ENCODE measurements at places on chromosomes 11 and 22. TPM values are rescaled to one million over a fixed set of nuclear protein-coding genes. Genes with fewer than 3 reads are reported as not detected.
A peak's percentile ranks its signal among the peaks of the same experiment; 100 is the strongest.

GRCh38 chr11:120536797-120537169, 25.2 kb downstream of the GRIK4 start:
- H3K4me1 ChIP-seq: peaks cover 23% of the 10 kb centered on the region
- no peak overlapping the region for H3K4me3 ChIP-seq
- DNase-seq: no peak

GRCh38 chr11:122453586-122453985, 201.9 kb upstream of the UBASH3B start:
- H3K36me3 ChIP-seq: no peaks in the 10 kb centered on the region
- H3K27ac ChIP-seq: no peak overlapping the region
- H3K4me3 ChIP-seq: no peak overlapping the region
- no peaks in the 10 kb centered on the region for H3K27me3 ChIP-seq

DNA sequence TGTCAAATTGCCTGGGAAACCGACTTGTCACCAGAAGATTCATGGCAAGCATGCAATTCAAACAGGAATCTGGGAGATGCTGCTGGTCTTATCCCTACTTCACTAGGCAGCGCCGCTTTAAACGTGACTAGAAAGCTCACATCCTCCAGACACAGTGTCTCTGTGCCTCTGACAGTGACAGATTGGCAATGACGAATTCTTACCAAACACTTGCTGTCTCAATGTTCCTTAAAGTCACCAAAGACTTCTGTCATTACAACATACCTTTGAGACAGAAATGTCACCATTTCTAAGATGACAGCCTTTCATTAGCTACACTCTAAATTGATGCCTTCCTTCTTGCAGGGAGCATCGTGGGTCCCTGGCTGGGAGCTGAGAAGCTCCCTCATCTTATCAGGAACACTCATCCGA, 197.8 kb downstream of the CWF19L2 start:
- no peak for DNase-seq
- H3K27ac ChIP-seq: no peak overlapping the region
- H3K4me1 ChIP-seq: no peaks in the 10 kb centered on the region
- no peaks in the 10 kb centered on the region for H3K36me3 ChIP-seq
- H3K27me3 ChIP-seq: peaks cover 11% of the 10 kb centered on the region

DNA sequence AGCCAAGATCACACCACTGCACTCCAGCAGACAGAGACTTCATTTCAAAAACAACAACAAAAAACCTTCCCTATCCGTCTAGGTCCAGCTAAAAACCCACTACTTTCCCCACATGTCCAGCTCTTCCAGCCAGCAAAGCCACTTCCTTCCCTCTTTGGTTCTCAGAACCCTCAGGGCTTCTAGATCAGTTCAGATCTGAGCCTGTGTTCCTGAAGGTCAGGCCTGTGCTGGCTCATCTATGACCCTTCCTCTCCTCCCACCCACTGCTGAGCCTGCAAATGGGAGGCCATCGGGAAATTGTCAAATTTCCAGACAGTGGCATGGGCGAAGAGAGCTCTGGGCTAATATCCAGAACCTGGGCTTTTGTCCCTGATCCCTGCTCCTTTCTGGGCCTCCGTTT, 37.8 kb downstream of the SLCO2B1 start:
- peaks cover 32% of the 10 kb centered on the region for H3K4me1 ChIP-seq
- H3K36me3 ChIP-seq: peaks cover 4% of the 10 kb centered on the region
- no peak for DNase-seq
- H3K27ac ChIP-seq: peak overlapping the region; percentile 40
- H3K4me3 ChIP-seq: no peak overlapping the region

- DNase-seq: no peak
- no peaks in the 10 kb centered on the region for H3K27me3 ChIP-seq
- H3K4me3 ChIP-seq: no peak overlapping the region
- H3K27ac ChIP-seq: no peak overlapping the region
- H3K4me1 ChIP-seq: peaks cover 3% of the 10 kb centered on the region
- no peaks in the 10 kb centered on the region for H3K36me3 ChIP-seq
Measured at GRCh38 chr11:62914416-62914815, 6.7 kb downstream of the CHRM1 start.

DNA sequence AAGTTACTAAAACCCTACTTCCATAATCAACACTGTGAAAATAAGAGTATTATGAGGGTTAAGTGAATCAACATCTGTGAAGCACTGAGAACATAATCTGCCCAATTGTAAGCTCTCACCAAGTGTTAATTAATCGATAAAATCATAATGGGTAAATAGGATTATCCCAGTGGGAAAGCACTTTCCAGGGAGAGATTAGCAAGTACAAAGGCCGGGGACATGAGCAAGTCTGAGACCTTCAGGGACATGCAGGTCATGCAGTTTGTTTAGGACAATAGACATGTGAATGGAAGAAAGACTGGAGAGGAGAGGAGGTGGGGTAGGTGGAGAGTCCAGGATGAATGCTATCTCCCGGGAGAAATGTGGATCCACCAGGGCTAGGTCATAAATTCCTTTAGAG, 57.8 kb upstream of the FIBIN start:
- H3K27ac ChIP-seq: no peak overlapping the region
- H3K4me1 ChIP-seq: no peaks in the 10 kb centered on the region
- no peak overlapping the region for H3K4me3 ChIP-seq
- no peaks in the 10 kb centered on the region for H3K36me3 ChIP-seq
- DNase-seq: no peak

DNA sequence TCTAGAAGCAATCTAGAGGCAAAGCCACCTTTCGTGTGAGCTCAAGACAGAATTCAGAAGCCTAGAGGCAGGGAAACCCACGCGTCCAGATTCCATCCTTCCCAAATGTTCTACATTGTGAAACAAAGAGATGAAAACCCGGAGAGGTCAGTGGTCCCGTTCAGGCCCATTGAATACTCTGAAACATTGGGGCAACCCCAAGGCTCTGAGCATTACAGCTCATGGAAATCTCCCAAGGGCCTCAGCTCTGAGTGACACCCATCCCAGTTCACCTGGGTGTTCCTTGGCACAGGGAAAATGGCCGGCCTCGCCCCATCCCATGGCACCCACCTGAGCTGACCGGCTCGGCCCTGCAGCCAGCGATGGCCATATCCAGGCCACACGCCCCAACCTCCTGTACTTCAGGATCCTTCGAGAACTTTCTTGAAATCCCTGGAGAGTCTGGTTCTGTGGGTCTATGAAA, 128.6 kb upstream of the FGF3 start:
- H3K4me3 ChIP-seq: no peak overlapping the region
- H3K27ac ChIP-seq: no peak overlapping the region
- DNase-seq: peak; percentile 1
- peaks cover 5% of the 10 kb centered on the region for H3K4me1 ChIP-seq
- peaks cover 41% of the 10 kb centered on the region for H3K27me3 ChIP-seq
- no peaks in the 10 kb centered on the region for H3K36me3 ChIP-seq

DNA sequence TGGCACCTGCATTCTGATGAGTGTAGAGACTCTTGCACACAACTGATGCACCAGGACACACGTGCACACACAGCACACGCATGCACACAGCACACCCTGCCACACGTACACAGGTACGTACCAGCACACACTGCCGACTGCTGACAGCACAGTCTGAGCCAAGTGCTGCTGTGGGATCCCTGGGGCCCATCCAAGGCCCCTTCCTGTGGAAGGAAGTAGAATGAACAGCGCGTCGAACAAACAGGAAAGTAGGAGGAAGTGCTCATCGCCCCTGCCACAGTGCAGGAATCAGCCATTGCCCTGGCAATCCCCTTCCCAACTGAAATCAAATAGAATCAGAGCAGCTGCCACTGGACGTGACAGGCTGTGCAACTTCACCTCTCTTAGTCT, 57.9 kb downstream of the CD82 start:
- H3K36me3 ChIP-seq: peaks cover 11% of the 10 kb centered on the region
- H3K27me3 ChIP-seq: no peaks in the 10 kb centered on the region
- no peak overlapping the region for H3K4me3 ChIP-seq
- no peak for DNase-seq

PRR33 gene
- 2.4 TPM for total RNA-seq

MUC6 gene
- not detected for total RNA-seq

GRAP2 gene
- 1.6 TPM for total RNA-seq

CSTPP1 gene
- total RNA-seq: 12.9 TPM

TMEM225 gene
- not detected for total RNA-seq

SLC22A9 gene
- total RNA-seq: not detected

INS gene
- not detected for total RNA-seq

MRGPRE gene
- total RNA-seq: 0.36 TPM

GUCY1A2 gene
- total RNA-seq: 10.2 TPM

LMO2 gene
- total RNA-seq: 8.4 TPM

Data from left ventricle myocardium inferior (tissue), 1 donor.